Temporal lobe (tissue), 4 donors: ENCODE measurements at places on chromosomes 5 and 9. TPM values are rescaled to one million over a fixed set of nuclear protein-coding genes. Genes with fewer than 3 reads are reported as not detected.

The GPR151 gene
- total RNA-seq, result 0.25 TPM

The SLC46A2 gene
- not detected for total RNA-seq

The C5orf52 gene
- not detected for total RNA-seq

The FAXDC2 gene
- 5.4 TPM for total RNA-seq

The GFPT2 gene
- 8.9 TPM for total RNA-seq

The HK3 gene
- total RNA-seq, result 0.49 TPM

The AQP7 gene
- total RNA-seq, result not detected

The FGFR4 gene
- total RNA-seq, result 2.7 TPM

The ANXA2R gene
- total RNA-seq, result 0.49 TPM

The ROPN1L gene
- total RNA-seq, result 2.0 TPM

The BRINP1 gene
- 26.1 TPM for total RNA-seq
